ENCODE measurements at places on chromosomes 2 and 18.

DNA sequence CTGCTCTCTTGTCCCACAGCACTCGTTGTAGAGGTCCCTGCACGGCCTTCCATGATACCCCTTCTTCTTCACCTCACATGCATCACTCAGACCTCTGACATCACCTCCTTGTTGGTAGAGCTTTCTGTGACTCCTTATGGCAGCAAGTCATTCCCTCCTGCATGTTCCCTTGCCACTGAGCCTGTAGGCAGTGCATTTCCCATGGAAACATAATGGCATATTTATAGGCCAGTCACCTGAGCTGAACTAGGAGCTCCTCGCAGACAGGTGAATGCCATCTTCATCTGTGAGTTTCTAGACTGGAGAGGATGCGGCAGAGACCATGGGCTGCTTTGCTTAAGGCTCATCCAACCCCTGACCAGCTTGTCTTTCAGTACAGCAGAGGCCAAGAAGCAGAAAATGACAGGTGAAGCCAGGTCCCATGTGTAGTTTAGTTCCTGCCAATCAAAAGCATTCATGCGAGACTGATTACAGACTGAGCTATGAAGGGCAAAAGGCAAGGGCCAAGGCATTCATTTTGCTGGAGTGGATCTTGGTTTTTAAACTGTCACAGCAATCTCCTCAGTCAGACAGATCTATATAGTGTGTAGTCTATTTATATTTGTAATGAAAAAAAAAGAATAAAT is 59.4 kb upstream of the NEDD4L start:
- DNase-seq: no peak

DNA sequence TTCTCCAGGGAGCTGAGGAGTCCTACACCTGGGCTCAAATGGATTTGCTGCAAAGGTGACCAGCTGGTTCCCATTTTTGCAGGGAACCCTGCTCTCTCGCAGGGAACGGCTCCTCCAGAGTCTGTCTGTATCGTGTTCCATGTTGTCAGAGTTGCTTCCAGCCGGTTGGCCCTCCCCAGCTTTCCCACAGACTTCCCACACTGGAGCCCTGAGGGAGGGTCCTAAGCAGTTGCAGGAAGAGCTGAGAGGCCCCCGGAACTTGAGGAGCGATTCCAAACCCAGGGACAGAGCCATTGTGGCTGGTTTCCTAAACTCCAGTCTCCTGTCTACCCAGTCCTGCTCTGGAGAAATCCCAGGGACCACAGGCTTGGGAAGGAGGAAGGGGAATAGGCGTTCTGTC is 121.7 kb upstream of the PPP1CB start:
- no peak for DNase-seq

DNA sequence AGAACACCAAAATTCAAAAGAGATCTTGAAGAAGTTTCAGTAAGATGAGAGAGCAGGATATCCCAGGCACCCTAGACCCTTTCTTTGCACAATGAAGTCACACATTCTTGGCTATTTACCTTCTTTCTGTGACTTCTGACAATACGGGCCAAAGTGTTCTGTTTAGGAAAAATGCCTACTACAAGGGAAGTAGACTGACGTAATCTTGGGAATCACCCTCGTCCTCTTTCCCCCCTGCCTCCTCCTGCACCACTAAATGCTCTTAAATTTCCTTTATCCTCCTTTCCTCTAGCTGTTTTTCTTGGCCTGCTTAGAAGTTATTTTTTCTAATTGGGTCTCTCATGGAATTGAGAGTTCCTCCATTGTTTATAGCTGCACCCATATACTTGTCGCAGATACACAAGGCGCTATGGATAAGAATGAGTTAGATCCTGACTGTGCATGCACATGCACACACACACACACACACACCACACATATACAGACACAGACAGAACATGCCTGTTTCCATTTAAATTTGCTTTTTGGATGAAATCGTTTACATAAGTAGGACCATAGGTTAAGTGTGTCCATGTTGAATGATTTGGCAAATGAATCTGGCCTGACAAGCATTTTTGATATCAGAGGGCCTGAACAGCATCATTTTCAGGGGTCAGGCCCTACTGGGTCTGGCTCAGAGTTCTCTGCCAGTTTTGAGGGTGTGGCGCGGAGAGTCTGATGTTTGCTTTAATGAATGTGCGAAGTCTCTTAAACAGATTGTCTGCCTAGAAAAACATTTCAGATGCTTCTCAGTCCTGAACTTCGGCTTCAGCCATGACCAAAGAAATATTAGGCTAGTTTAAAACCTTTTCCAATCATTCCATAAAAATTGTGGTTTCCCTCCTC is 131.9 kb upstream of the NT5C1B start:
- DNase-seq: no peak

DNA sequence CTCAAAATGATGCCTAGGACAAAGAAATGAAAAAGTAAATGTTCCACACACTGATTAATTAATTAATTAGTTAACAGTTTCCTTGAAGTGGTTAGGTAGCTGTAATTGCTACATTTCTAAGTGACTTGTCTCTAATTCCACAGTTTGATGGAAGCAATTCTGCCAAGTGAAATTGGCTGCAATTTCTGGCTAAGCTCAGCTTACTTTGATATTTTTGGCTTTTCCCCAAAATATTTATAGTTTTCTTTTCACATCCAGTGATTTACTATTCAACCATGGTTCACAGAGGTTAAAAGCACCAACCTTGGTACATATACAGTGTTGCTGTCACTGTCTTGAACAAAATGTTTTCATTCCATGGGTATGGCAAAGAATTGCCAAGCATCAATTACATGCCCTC is 459.5 kb upstream of the CDH20 start:
- no peak for DNase-seq

DNA sequence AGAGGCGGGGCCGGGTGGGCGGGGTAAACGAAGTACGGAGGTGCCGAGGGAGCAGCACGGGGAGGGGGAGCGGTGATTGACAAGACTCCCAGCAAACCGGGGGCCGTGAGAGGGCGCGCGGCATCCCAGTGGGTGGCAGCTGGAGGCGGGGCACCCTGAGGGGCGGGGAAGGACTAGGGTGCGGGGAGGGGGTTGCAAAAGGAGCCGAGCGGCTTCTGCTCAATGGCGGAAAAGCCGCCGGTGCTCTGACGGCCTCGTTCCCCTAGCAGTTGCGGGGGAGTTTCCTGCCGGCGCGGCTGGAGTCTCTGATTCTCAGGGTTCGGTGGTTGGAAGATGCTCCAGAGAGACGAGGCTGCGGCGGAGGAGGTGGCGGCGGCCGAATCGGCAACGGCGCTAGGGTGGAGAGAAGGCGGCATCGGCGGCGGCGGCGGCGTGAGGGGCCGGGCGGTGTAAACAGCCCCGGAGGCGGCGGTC is at the start of gene PPM1B:
Gene PPM1B, plus strand, starts transcription at position 195 of the 474 bp plus-strand sequence. CDS start 32,325 bp downstream, outside the sequence.
- DNase-seq: peak; percentile 100

GRCh38 chr2:63555931-63556330 is 32.3 kb downstream of the WDPCP start:
- DNase-seq: no peak

- no peak for DNase-seq
Observed at GRCh38 chr2:234994438-234995321, 42.9 kb downstream of the SH3BP4 start.

DNA sequence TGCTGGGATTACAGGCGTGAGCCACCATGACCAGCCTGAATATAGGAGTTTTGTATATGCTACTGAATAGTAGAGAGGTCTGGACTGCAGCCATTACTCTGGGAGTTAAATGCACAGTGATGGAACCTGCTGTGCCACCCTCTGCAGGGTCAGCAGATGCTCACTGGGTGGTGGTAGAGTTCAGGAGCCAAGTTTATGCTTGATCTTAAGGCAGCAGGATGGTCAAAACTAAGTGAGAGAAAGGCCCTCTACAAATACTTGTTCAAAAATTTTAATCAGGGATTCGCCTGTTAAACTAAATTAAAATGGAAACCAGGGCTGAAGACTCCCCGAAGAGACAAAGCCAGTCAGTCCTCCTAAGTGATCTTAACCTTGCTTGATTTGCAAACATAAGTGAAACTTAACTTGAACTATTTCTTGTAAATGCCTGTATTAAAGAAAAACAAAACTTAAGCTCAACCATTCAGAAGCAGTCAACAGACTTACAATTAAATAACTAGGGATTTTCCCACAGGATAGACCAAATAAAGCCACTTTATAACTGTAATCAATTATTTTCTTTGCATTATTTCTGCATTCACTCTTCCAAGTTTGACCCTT is 4.2 kb upstream of the WDFY1 start:
- DNase-seq: no peak

GRCh38 chr2:70702711-70703395 is 65.1 kb downstream of the ADD2 start:
- DNase-seq: no peak

DNA sequence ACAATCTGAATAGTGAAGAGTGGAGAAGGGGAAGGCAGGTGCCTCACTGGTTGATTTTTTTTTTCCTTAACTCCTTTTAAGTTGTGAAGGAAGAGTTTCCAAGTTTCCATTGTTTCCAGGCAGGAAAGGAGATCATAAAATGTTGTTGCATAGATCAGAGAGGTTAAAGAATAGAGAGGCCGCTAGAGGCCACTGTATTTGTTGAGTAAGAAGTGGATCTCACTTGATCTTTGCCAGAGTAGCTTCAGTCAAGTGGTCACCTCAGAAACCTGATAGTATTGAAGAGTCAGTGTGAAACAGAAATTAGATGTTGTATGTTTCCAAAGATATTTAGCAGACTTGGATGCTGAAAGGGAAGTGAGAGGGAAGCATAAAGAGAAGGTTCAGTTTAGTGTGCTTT is 17.6 kb downstream of the CTNNA2 start:
- no peak for DNase-seq

DNA sequence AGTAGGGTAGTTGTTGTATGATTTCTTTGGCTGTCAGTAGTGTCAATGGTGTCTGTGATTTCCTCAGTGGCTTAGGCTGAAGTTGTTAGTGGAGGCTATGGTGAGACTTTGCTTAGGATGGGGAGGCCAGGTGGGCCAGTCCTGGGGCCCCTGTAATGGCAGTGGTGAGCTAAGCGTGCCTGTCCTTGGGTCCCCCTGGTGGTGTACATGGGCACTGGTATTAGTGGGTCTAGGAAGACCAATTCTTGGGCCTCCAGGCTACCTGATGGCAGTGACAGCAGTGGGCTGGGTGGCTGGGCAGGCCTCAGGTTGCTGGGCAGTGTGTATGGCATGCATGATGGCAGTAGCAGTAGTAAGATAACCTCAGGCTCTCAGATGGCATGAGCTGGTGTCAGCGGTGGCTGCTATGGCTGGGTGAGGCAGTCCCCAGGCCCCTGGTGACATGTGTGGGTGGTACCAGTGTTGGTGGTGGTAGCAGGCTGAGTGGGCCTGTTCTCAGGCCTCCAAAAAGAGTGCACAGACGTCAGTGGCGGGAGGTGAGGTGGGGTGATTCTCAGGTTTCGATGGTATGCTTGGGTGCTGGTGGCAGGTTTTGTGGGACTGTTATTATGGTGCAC is 103.2 kb downstream of the KLHL14 start:
- DNase-seq: no peak

DNA sequence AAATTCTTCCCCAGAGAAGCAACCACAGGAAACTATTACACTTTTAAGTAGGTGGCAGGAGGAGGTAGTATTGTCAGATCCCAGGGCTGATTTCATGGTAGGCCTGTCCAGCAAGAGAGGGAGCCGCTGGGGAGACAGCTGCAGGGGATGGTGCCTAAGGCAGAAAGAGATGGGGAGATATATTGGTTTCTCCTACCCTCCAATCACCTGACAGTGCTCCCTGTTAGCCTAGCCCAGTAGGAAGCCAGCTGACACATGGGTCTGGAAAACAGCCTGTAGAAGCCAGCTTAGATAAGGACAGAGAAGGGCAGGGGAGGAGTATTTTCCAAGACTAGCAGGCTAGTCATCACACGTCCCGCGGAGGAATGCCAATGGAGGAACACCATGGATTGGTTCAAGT is 8.2 kb upstream of the SPOPL start:
- DNase-seq: no peak

- DNase-seq: no peak
Observed at GRCh38 chr2:56372071-56372656, 188.4 kb downstream of the CCDC85A start.

DNA sequence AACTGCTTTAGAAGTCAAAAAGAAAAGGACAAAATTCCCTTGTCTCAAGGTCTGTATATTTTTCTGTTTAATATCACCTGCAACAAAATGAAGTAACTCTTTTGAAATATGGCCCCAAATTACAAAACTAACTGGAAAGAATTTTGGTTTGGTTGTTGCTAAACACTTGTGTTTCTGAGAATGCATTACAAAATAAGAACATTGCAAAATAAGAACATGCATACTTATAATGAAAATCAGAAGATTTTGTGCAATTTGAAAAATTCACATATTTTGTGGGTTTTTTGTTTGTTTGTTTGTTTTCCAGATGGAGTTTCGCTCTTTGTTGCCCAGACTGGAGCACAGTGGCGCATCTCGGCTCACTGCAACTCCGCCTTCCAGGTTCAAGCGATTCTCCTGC is 21.8 kb downstream of the NDUFB3 start:
- DNase-seq: no peak

DNA sequence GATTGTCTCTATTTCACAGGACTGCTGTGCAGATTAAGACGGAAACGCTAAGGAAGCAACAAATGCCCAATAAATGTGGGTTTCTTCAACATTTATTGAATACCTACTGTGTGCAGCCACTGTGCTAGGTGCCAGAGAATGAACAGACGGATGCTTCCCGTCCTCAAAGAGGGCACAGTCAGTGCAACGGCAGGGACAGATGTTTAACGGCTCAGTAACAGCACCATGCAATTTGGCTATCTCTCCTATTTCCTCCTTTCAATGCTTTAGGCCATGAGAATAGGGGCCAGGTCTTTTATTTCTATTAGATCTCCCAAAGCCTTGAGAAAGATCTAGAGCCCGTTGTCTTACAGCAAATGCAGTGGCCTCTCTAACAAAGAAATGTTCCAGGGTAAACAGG is 7.2 kb downstream of the EDAR start:
- DNase-seq: no peak

GRCh38 chr2:10720306-10720705 is 1.1 kb upstream of the ATP6V1C2 start:
- DNase-seq: no peak

DNA sequence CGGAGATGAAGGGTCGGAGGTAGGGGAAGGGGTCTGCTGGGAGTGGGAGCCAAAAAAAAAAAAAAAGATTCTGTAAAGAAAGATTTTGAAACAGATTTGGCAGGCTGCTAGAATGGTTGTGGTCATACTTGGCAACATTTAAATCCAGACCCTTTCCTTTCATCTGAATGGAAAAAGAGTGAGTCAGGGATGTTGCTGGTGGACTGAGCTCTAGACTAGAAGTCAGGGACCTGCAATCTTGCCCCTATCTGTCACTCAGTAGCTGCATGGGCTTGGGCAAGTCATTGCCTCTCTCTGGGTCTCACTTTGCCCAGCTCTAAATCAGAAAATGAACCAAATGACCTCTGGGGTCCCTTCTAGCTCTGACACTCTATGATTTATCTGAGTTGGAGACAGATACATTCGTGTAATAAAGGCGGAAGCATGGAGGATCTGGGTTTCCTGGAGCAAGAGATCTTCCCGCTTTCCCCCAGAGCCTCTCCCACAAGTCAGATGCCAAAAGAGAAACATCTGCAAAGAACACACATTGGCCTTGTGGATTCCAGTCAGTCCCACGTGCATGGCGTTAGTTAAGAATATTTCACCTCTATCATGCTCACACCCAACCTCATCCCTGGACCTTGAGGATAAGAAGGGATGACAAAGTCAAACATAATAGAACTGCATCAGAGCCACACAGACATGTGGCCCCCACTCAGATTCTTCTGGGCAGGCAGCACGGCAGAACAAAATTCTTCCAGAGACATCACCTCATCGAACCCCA is 58.5 kb downstream of the ADD2 start:
- DNase-seq: no peak
